ENCODE measurements at places on chromosomes 12 and 14.
A peak's percentile ranks its signal among the peaks of the same experiment; 100 is the strongest.

DNA sequence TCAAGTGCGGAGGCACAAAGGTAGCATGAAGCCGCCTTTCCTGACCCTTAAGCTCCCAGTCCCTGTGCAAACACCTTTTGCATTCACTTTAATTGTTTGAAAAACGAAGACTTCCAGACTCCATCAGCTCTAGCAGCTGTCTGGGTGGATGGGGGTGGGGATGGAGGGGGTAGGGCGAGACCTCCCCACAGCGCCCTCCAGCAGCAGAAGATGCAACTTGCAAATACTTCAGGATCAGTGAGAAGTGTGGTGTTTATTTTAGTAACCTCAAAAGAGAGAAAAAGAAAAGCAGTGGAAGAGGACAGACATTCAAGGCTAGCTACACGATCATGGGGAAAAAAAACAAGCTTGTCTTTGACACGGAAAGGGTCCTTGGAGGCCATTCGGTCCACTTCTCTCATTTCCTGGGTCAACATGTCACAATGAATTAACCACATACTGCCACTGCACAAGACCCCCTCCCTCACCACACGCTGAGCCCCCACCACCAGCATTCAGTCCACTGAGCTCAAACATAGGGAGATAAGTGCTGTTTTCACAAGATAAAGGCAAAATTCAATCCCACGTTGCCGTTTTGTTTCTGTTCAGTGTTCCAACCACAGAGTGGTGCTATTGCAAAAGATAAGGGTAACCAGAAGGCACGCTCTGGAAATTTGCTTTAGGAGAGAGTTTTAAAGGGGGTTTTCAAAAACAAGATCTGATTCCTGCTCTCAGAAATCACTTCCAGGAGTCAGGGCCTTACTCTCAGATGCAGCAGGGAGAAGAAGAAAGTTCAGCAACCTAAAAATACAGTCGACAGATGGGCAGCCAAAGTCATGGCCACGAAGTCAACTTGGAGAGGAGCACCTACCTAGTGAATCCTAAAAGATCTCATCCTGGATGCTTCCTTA, 3.3 kb upstream of the NTF3 start:
- DNase-seq = no peak

DNA sequence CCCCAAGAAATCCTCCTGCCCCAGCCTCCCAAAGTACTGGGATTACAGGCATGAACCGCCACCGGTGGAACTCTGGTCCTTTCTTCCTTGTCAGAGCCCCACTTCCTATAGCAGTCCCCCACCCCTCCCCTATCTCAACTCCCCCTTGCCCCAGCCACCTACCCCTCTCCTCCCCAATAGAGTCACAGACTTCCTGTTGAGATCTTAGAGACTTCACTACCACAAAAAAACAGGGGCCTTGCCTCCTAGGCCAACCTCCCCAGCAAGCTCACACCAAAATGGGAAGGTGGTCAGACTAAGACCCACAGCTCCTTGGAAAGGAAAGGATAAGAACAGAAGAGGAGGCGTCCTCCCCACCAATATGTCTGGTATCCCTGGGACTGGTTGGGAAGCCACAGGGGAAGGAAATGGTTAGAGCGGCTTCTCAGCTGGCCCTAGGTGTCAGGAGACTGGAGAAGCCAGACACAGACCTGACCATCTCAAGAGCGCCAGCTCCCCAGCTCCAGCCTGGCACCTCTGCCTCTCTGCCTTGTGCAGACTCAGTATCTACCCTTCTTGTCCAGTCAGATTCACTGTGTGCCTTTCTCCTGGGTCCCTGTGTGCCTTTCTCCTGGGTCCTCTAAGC, 8.5 kb downstream of the ITGB7 start:
- peak; percentile 62 for DNase-seq

GRCh38 chr12:32149489-32149888, 42.8 kb downstream of the BICD1 start:
- no peak for DNase-seq

GRCh38 chr12:6691473-6691872, 2.3 kb upstream of the ZNF384 start:
- no peak for DNase-seq

DNA sequence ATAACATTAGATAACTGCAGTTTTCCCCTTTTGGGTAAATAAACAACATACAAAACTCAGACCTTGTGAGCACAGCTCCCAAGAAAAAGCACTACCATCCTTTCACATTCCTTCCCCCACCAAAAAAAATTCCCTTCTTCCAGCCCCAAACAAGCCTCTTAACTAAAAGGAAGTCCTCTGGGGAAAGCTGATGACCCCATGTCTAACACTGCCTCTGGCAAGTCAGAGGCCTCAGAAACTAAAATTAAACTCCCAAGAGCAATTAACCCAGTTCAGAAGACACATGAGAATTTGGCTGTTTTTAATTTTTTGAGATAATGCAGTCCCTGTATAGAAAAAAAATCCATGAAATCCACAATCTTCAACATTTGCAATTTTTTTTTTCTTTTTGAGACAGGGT, 127.7 kb downstream of the SPTSSA start:
- DNase-seq = no peak

- DNase-seq = no peak
Measured at GRCh38 chr14:34126586-34126985, 175.7 kb upstream of the EGLN3 start.

GRCh38 chr12:92109613-92110012, 36.0 kb downstream of the BTG1 start:
- DNase-seq = no peak

GRCh38 chr12:67788118-67788517, 139.6 kb downstream of the DYRK2 start:
- DNase-seq = no peak
